ENCODE measurements at places on chromosomes 1 and 21.

DNA sequence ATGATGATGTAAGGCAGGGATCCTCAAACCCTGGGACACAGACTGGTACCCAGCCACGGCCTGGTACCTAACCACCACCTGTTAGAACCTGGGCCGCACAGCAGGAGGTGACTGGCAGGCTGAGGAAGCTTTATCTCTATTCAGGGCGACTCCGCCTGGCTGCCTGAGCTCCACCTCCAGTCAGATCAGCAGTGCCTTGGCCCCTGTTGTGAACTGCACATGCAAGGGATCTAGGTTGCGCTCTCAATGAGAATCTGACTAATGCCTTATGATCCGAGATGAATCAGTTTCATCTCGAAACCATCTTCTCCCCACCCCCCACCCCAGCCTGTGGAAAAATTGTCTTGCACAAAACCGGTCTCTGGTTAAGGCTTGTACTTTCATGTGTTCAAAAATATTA, 4.2 kb downstream of the RNPC3 start:
- H3K27me3 ChIP-seq = no peaks in the 10 kb centered on the region
- H3K4me1 ChIP-seq = no peaks in the 10 kb centered on the region
- no peaks in the 10 kb centered on the region for H3K36me3 ChIP-seq
- H3K27ac ChIP-seq = no peak overlapping the region
- no peak overlapping the region for H3K4me3 ChIP-seq
- DNase-seq = no peak

- DNase-seq = no peak
- H3K4me3 ChIP-seq = no peak overlapping the region
- no peaks in the 10 kb centered on the region for H3K36me3 ChIP-seq
- no peaks in the 10 kb centered on the region for H3K4me1 ChIP-seq
- no peak overlapping the region for H3K27ac ChIP-seq
These were observed 68.0 kb downstream of the SYT2 start for GRCh38 chr1:202642212-202642611.

GRCh38 chr1:197178998-197179397, 32.5 kb upstream of the ASPM start:
- no peaks in the 10 kb centered on the region for H3K4me1 ChIP-seq
- H3K4me3 ChIP-seq = no peak overlapping the region
- no peaks in the 10 kb centered on the region for H3K27me3 ChIP-seq
- H3K36me3 ChIP-seq = no peaks in the 10 kb centered on the region
- no peak overlapping the region for H3K27ac ChIP-seq
- DNase-seq = no peak

- H3K27ac ChIP-seq = no peak overlapping the region
These were observed 185.2 kb downstream of the FAF1 start for GRCh38 chr1:50774759-50775351.

DNA sequence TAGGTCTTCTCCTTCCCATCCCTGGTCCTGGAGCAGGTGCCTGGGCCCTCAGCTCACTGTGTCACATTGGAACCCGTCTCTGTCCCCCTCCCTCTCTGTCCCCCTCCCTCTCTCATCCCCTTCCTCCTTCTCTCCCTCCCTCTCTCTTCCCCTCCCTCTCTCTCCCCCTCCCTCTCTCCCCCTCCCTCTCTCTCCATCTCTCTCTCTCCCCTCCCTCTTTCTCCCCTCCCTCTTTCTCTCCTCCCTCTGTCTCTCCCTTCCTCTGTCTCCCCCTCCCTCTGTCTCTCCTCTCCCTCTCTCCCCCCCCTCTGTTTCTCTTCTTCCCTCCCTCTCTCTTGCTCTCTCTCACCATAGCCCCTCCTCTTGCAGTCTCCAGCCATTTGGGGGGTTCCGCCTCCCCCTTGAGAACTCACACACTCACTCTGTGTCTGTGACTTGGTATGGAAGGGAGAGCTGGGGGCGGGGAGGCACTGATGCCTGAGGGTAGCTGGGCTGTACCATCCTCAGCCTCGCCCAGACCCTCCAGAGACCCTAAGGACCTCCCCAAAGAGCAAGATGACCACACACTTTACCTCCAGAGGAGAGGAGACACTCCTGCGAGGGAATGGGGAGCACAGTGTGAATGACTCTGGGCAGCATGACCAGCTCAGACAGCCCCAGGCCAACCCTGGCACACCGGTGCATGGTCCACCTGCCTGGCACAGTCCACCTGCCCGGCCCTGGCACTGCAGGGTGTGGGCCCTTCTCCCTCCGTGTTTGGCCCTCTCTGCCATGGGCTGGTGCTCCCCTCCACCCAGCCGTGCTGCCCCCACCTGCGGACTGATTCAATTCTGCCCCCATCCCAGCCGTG, 102.8 kb upstream of the ARHGEF16 start:
- H3K27me3 ChIP-seq = no peaks in the 10 kb centered on the region
- H3K36me3 ChIP-seq = no peaks in the 10 kb centered on the region
- H3K4me3 ChIP-seq = peak overlapping the region; percentile 28
- H3K4me1 ChIP-seq = peaks cover 11% of the 10 kb centered on the region
